ENCODE measurements at places on chromosomes 16 and 17.

DNA sequence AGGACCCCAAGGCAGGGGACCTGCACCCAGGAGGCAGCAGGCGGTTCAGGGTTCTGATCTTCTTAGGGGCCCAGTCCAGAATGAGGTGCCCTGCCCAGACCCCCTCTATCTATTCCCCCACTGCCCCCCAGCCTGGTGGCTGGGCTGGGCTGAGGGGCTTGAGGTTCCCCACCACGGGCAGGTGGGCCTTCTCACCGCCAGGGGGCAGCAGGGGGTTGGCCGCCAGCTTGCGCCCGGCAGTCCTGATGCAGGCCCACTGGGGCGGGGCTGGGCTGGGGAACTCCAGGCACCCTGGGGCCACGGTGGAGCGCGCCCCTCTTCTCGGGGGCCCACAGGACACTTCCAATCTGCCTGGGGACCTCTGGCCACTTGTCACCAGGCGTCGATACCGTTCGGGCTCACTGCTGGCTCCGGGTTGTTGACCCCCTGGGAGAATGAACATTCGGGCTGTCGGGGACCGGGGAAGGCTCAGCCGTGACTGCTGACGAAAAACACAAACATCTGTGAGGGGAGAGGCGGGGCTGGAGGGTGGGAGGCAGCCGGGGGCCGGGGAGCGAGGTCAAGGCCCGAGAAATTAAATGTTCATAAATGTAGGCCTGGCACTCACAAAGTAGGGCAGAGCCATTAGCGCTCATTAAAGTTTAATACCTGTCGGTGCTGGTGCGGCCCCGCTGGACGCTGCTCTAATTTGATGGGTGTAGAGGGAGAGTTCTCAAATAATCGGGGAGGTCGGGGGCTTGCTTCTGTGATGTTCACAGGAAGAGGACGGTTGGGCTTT is 219.3 kb upstream of the GSE1 start:
- peak; percentile 69 for DNase-seq

DNA sequence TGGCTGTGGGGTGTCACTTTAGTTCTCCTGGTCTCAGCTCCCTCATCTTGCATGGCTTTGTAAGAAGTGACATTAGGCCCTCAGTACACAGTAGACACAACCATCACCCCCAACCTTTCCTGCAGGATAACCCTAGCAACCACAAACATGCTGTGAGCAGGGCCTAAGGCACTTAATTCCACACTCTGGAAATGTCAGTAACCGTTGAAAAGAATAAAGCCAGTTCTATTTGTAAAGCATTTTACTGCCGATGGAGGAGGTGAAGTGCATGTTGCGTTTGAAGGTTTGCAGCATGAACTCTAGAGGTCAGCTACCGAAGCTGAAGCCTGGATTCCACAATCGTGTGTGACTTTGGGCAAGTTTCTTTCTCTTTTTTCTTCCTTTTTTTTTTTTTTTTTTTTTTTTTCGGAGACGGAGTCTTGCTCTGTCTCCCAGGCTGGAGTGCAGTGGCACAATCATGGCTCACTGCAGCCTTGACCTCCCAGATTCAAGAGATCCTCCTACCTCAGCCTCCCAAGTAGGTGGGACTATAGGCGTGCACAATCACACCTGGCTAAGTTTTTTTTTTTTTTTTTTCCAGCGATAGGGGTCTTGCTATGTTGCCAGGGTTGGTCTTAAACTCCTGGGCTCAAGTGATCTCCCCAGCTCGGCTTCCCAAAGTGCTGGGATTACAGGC is 26.1 kb upstream of the TOB1 start:
- DNase-seq: no peak

- no peak for DNase-seq
Measured at GRCh38 chr17:56602292-56603130, 9.0 kb downstream of the NOG start.

DNA sequence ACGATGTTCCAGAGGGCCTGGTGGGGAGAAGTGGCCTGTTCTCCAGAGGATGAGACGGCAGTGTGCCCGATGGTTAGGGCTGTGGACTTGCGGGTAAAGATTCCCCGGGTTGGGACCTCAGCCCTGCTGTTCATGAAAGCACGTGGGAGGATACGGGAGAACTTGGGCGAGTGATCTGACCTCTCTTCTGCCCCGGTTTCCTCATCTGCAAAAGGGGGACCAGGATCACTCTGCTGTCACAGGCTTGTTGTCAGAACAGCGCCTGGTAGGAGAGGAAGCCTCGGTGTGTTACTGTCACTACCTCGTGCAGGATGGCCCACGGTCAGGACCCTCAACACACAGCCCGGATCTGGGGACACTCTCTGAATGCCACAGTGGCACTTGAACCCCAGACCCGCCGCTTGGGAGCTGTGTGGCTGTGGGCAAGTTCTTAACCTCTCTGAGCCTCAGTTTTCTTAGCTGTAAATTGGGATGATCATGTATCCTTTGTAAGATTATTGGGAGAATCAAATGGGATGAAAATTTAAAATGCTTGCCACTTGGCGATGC is 85.6 kb upstream of the CDC42EP4 start:
- DNase-seq: no peak

DNA sequence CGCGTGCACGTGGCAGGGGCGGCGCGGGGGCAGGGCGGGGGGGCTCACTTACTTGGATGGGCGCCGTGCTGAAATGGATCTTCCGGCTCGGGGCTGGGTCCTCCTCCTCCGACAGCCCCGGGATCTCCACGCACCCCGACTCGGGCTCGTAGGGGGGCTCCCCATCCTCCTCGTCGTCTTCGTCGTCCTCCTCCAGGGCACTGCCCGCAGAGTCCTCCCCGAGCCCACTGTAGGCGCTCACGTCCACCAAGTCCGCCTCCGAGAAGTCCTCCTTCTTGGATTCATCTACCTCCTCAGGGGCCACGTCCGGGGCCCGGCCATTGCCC is 1.4 kb downstream of the PPP1R9B start:
- DNase-seq: no peak

GRCh38 chr16:81254922-81255526 is 16.5 kb downstream of the BCO1 start:
- no peak for DNase-seq

- peak; percentile 65 for DNase-seq
Measured at GRCh38 chr17:73956595-73957465, 246.6 kb upstream of the RPL38 start.
